Type B pancreatic cell (in vitro differentiated cells): ENCODE measurements at places on chromosomes 2 and 18.

DNA sequence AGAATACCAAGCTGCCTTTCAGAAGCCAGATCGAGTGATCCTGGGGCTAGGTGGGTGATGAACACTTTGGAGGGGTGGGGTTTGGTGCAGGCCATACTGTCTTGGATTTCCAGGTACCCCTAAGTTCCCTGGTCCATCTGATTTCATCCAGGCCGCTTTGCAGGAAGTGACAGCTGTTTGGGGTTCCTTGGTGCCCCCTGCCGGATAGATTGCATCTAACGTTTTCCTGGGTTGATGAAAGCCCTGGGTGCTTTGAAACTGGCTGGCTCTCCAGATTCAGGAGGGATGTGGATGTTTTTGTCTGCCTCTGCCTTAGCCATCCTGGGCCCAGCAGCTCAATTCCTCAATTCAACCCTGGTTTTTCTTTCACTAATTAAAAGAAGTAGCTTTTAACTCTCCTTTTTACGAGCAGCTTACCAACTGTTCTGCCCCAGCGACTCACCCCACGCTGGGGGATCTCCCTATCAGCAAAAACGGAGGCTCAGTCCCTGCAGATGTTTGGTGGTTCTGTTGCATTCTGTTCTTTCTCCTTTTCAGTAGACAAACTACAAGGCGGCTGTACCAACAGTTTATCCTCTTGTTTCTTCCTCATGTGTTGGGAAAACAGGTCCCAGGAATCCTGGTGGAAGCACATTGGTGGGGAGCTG, 37.1 kb downstream of the ARHGEF4 start:
- no peak for DNase-seq

DNA sequence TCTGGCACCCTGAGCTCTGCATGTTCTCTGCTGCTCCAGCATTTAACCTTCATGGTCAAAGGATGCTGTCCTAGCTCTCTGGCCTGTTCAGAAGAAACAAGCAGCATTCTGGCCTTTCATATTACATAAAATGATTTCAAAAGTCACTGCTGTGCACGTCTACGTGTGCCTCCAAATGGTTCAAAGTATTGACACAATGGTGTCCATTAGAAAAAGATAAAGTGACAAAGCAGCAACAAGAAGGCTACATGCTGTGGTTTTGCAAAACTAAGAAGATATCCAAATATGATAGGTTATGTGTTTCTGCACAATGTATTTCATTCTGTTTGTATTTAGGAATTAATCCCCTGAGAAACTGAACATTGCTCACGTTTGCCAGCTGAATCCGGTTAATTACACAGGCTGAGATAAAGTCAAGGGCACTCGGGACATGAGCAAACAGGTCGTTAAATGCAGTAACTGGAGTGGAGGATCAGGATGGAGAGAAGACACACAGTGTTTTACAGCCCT, 258.5 kb downstream of the DOK6 start:
- DNase-seq = no peak

DNA sequence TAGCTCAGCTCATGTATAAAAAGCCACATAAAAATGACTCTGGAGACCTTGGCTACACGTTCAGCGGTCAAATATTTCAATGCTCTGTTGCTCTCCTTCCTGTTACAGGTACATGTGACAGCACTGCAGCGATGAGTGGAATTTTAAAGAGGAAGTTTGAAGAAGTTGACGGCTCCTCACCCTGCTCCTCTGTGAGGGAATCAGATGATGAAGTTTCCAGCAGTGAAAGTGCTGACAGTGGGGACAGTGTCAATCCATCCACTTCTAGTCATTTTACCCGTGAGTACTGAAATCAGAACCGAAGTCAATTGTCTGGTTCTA, 125.4 kb downstream of the CSRNP3 start:
- no peak for DNase-seq

DNA sequence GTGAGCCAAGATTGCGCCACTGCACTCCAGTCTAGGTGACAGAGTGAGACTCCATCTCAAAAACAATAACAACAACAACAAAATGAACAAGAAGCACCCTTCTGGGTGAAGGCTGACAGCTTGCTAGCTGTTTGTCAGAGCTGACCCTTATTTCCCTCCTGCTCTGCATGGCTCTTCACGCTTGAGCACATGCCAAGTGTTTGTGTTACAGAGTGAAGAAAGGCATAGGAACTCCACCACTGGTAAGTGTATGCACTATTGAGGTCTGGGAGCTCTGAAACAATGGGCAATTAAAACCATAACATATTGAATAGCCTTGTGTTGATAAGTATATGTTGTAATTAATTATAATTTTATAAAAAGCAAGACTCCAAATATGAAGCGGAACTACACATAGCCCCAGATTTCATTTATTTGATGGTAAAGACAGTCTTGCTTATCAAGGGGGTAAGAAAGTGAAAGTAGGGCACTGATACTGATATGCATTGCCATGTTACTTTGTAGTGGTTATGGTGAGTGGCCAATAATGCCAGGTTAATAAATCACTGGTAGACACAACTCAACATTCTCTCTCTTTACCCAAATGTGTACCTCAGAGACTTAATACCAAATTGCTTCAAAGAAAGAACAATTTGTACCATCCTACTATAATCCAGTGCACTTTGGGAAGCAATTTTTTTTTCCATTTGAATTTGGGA, 163.4 kb downstream of the VWC2L start:
- no peak for DNase-seq

GRCh38 chr2:144237108-144237507, 282.8 kb downstream of the ZEB2 start:
- no peak for DNase-seq

- no peak for DNase-seq
Measured at GRCh38 chr2:28477087-28477486, 18.8 kb upstream of the PLB1 start.

DNA sequence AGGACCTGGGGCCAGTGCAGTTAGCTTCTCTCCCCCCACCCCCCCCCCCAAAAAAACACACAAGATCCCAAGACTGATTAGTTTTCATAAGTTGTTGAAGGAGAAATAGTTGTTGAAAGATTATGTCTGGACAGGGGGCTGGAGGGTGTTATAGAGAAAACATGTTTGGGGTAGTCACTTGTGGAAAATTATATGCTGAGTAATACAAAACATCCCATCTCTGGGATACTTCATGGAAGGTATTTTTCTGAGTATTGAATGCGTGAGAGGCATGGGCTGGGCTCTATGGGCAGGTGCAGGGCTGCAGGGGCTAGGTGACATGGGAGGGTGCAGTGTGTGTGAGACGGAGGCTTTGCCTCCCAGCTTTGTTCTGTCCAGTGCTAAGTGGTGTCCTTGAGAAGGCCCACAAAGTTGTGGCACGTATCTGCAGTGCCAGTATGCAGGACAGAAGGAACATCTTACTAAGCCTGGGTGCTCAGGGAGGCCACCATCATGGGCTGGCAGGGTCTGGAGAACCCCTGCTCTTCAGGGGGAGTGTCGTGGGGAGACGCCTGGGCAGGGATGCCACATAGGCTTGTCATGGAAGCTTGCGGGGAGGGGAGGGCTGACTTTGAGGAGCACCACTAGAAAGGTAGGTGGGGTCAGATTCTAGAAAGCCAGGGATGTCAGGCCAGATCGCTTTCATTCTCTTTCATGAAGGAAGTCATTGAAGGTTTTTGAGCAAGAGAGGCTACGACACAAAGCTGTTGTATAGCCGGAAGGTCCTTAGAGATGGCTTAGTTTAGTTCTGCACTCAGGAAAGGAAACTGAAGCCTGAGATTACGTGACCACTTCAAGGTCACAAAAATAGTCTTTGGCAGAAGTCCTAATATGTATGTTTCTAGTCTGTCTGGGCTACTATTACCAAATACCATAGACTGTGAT, 232.0 kb downstream of the LDLRAD4 start:
- no peak for DNase-seq

DNA sequence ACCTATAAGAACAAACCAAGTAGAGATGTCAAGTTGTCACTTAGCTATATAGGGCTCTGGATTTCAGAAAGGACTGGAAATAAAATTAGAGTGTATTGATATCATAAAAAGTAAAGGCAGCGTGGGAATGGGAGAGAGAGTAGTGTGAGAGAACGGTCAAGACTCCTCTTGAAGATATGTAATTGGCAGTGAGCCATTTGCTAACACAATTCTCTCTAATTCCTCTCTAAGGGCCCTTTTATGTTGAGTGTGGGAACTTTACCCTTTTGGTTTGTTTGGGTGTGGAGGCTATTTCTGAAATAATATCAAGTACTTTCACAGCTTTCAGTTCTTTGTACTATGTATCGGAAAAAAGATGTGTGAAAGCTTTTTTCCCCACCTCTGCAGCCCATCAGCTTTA, 196.8 kb downstream of the LRRTM4 start:
- DNase-seq = no peak

- no peak for DNase-seq
Measured at GRCh38 chr2:228917220-228917619, 353.9 kb downstream of the PID1 start.

DNA sequence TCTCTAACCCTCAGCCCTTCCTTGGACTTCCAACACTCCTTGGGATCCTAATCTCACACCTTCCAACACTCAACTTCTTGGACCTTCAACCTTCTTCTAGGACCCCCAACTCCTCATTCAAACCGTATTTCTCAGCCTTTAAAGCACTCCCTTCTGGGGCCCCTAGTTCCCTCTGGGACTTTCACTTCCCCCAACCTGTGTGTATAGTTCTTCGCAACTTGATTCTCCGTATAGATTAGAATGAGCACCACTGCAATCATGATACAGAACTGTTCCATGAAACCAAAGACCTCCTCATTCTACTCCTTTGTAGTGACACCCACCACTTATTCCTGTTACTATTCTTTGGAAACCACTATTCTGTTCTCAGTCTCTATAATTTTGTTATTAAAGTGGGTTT, 62.0 kb upstream of the NFU1 start:
- DNase-seq = no peak

- no peak for DNase-seq
Measured at GRCh38 chr2:71256421-71256820, 29.5 kb upstream of the PAIP2B start.

GRCh38 chr2:191312662-191313061, 67.5 kb downstream of the MYO1B start:
- DNase-seq = no peak

DNA sequence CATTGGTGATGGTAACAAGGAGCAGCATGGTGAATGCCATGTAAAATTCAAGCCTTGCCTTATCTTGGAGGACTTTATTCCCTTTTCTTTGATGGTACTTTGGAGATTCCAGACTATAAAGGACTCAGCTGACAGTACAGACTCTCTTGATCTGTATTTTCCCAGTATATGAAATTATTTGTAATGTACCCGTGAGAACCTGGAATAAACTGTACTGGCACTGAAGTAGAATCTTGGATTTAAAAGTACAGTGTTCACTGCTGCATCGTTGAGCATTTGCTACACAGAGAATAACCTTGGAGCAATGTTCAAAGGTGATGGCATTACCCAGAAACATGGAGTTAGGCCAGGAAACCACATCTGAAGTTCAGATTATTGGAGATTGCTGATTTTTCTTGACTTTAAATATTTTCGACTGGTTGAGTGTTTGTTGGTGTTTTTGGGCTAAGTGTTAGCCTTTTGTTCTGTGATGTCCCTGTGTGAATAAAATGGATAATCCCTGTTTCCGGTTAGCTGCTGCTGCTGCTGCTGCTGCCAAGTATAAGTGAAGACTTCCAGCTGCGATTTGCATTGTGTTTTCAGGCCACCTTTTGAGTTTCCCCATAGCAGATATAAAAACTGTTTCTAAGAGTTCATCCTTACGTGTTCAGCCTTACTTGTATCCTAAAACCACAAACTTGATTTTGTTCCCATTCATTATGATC, 122.0 kb downstream of the SPTBN1 start:
- DNase-seq = no peak

GRCh38 chr2:28601616-28602015, 105.8 kb downstream of the PLB1 start:
- no peak for DNase-seq
